ENCODE measurements at places on chromosomes 4 and X.
A peak's percentile ranks its signal among the peaks of the same experiment; 100 is the strongest.

- peak; percentile 80 for DNase-seq
Measured at GRCh38 chrX:101659601-101660063, at the start of gene ARMCX2. ARMCX2 (minus strand) TSS chrX:101659850; CDS start chrX:101657588, 2,262 bp downstream.

GRCh38 chr4:30103455-30103854 lies 616.7 kb upstream of the PCDH7 start:
- no peak for DNase-seq

DNA sequence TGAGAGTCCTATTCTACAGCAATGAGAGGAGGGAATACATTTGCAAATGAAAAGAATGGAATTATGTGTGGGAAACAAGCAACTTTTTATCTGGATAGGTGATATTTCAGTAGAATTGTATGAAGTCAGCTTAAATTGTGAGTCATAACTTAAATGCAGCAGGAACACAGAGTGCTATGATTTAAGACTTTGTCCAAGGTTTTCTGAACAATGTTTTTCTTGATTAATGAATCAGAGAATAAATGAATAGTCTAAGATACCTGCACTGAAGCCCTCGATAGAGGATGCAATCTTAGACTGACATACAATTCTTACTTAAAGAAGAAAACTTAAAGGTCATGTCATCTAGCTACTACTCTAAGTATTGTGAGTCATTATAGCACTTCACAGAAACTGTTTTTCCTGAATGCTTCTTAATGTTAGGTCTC lies 8.0 kb downstream of the ARHGEF38 start:
- DNase-seq: no peak

DNA sequence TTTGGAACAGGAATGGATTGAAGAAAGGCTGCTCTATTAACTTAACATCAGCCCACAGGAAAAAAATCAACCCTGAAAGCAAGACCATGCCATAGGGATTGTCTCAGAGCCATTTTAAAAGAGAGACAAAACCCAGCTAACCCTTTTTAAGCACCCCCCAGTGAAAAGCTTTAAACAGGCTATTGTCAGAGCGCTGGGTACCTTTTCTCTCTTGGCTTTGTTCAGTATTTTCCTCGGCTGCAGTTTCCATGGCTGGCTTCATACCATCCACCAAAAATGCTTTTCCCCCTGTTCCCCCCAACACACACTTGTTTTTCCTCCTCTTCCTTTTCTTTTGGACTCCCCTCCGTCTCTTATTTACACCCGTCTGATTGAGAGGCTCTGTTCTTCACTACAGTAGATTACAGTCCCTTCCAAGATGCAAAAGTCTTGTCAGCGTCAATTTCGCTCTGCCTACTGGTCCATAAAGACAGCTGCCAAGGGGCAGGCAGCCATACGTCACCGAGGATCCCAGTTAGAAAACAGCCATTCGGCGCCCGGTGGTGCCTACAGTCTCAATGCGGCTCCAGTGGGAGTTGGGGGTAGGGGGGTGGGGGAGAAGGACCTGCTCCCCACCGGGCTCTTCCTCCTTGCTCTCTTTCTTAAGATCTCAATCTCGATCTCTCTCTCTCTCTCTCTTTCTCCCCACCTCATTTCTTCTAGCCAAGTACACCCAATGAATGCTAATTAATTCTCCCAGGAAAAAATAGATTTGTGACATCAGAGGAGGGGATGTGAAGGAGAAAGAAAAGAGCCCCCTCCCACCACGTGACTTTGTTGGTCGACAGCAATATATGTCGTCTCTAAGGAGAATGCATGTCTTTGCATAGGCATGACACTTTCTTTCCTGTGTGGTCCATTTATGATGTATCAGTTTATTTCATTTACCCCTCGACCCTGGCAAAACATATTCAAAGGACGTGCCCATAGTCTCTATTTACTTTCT lies at the start of gene GPM6B:
GPM6B (minus strand) TSS at position 451 of the 985 bp plus-strand sequence; CDS start at position 262, 189 bp downstream.
- DNase-seq: no peak

GRCh38 chr4:8609406-8609805 lies 16.8 kb downstream of the CPZ start:
- DNase-seq: no peak

DNA sequence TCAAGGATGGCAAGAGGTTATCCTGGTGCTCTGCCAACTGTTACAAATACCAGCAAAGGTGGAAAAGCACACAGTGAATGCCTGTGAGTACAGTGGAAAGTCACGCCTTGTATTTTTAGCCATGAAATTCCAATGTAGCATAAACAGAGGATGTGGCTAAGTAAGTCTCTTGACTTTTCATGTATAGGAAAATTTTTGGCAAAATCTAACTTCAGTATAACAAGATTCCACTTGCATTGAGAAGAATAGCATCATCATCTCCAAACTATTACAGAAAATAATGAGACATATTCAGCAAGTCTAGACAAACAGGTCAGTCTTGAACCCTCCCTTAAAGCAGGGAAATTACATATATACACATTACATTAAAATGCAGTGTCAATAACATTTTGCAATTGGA lies 7.9 kb downstream of the SLC10A6 start:
- no peak for DNase-seq

- no peak for DNase-seq
Measured at GRCh38 chr4:118850488-118851173, 14.7 kb upstream of the SEC24D start.

DNA sequence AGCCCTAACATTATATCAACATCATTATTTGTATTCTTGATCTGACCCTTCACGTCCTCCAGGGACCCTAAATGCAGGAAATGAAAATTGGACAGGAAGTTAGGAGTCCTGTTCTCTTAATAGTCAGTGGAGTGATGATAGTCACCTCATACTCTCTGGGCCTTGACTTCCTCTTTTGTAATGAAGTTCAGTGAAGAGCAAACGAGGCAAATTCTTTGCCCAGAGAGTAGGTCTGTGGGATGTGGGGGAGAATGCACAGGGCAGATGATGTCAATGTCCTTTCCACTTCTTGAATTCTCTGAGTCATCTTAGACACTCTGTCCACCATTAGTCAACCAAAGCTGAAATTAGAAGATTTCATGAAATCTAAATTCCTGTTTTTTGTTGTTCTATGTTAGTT lies 17.1 kb upstream of the GPRIN3 start:
- DNase-seq: no peak

DNA sequence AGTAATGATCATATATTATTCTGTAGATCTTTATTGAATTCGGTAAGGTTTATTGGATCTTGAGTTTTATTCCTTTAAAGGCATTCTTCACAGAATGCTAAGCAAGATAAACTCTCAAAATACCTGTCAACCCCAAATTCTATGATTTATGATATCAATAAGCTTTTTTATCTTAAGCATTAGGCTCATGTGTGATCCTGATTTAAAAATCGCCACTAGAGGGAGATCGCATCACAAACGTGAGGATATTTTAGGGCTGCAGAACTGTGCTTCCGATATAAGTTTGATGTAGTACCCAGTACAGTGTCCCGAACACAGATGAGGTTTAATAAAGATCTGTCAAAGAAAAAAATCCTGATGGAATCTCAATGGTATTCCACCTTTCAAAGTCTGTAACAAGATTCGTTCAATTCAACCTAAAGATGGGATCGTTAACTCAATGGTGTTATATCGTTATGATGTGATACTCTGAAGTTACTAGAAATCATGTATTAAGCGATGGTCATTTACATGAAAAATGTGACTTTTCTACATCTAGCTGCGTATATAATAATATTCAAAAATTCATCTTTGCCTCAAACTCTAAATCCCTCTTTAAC lies 169.0 kb downstream of the CORIN start:
- DNase-seq: no peak

DNA sequence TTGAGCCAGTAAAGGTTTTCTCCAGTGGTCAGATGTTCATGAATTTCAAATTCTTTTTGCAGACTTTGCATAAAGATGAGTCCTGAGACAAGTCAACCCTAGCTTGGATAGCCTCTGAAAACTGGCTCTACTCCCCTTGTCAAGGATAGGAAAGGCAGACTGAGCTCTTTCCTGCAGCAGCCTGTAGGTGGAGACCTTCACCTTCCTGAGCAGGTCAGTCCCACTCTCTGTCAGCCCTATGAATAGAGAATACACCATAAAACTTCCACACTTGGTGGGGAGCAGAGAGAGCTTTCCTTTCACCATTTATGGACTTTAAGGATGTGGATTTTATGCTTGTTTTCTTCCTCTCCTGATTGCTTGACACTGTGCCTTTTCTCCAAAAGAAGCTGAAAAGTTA lies 41.9 kb downstream of the PCDH19 start:
- no peak for DNase-seq

GRCh38 chrX:122500556-122500955 lies 683.5 kb upstream of the GRIA3 start:
- no peak for DNase-seq

GRCh38 chrX:112651766-112652165 lies 28.0 kb downstream of the LHFPL1 start:
- DNase-seq: no peak

DNA sequence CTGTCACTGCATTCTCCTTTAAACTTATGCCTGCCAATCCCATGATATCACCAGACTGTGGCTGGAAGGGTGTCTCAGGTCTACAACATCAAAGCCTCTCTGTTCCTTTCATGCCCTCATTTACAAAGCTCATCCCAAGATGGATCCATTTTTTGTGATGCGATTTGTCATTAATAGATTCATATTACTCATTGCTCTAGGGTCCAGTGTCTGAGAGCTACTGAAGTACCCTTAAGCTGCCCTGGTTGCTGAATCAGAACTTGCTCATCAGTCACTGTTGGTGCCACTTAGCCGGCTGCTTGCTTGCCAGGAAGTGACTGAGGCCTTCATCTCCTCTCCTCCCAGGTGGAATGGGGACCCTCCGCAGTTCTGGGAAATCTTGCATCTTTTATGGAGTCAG lies 395.5 kb upstream of the BOD1L1 start:
- DNase-seq: no peak

- DNase-seq: no peak
Measured at GRCh38 chr4:93157986-93158385, 670.6 kb upstream of the ATOH1 start.

GRCh38 chr4:128871948-128872347 lies 62.4 kb downstream of the JADE1 start:
- DNase-seq: no peak

DNA sequence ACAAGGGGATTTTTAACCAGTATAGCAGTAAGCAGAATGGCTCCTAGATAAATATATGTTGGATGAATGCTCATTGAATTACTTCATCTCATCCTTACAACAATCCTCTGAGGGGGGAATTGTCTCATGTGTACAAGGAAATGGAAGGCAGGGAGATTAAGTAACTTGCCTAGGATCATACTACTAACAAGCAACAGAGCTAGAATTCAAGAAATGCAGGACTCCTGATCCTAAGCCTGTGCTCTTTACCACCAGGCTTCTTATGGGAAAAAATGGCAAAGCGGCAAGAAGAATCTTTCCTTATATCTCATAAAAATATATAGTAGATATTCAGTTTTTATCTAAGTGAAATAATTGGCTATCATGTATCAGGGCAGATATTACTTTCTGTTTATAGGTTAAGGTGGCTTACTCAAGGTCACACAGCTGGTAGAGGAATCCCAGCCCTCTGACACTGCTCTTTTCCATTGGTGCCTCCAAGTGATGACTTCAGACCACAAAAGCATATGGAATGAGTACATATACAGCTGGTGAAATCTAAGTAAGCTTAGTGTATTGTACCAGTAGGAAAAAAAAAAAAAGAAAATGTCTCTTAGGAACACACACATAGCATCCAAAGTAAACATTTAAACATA lies 2.1 kb downstream of the ABHD18 start:
- no peak for DNase-seq

GRCh38 chr4:89263265-89263664 lies 44.3 kb downstream of the GPRIN3 start:
- no peak for DNase-seq

GRCh38 chr4:7325541-7325940 lies 109.2 kb downstream of the PSAPL1 start:
- no peak for DNase-seq

DNA sequence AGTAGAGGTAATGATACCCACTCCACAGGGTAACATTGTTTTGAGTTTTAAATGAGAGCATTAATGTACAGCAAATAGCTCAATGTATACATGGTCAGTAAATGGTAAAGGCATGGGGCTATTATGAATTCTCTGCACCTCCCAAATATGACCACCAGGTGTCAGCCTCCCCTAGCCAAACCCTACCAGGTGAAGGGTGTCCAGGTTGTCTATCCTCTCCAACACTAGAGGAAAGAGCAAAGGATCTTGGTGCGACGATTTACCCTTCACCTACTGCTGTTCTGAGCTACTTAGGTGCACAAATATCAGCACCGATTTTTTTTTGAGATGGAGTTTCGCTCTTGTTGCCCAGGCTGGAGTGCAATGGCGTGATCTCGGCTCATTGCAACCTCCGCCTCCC lies 26.5 kb upstream of the XIAP start:
- peak; percentile 44 for DNase-seq

GRCh38 chrX:23374291-23374690 lies 39.6 kb downstream of the PTCHD1 start:
- no peak for DNase-seq

- DNase-seq: no peak
Measured at GRCh38 chr4:47617607-47618006, 132.5 kb downstream of the ATP10D start.

DNA sequence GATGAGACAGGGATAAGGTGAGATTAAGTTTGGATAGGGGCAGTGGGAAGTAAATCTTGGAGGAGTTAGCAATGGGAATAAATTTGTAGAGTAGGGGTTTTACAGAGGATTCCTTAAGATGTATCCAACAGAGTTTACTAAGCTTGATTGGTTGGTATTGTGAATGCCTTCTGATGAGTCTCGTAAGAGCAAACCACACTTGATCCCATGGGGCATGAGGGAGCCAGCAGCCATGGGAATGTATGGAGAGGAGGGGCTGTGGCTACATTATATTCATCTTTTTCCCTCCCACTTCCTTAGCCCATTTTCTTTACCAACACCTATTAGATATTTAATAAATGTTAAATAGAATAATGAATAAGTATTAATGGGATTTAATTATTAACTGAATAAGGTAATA lies 126.6 kb upstream of the NDST3 start:
- no peak for DNase-seq

DNA sequence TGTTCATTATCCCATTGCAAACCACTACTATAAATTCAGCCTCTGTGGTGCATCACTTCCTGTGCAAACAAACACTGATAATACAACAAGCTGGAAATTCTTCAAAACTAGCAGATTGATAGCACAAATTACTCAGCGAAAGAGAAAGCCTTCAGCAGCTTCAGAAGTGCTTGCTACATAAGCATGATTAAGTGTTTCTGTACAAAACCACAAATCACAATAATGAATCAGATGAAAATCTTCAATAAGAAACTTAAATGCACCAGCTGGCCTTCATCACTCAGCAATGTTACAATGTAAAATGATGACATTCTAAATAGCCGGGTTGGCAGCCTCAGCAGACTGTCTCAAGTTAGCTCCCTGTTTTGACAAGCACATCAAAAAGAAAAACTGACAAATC lies 262.2 kb downstream of the SPOCK3 start:
- DNase-seq: no peak

DNA sequence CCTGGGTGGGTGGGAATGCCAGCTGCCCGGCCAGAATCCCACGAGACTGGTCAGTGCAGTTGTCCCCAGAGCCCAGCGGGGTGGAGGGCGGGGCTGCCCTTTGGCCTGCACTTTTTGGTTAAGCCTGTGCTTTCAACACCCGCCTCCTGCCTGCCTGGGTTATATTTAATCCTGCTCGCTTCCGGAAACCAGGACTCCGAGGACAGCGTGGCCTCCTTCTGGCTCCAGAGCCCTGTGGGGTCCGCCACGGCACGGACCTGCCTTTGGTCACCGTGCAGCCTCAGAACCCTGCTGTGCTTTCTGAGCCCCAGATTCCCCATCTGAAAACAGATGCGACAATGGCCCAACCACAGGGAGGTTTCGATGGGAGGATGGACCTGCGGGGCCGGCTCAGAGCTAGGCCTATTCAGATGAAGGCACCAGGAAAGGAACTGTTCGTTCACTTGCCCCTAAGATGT lies 29.4 kb upstream of the KIAA0232 start:
- DNase-seq: no peak

GRCh38 chrX:78199851-78200250 lies 60.4 kb upstream of the TAF9B start:
- DNase-seq: no peak
